NCI-H1930 (cell line): ENCODE measurements at places on chromosomes 5 and 9.

GRCh38 chr9:35771075-35771433 is 17.0 kb upstream of the MSMP start:
- no peak for DNase-seq

GRCh38 chr5:8844847-8845246 is 701.0 kb downstream of the SEMA5A start:
- no peak for DNase-seq

GRCh38 chr9:22740781-22741180 is 294.2 kb downstream of the DMRTA1 start:
- no peak for DNase-seq

DNA sequence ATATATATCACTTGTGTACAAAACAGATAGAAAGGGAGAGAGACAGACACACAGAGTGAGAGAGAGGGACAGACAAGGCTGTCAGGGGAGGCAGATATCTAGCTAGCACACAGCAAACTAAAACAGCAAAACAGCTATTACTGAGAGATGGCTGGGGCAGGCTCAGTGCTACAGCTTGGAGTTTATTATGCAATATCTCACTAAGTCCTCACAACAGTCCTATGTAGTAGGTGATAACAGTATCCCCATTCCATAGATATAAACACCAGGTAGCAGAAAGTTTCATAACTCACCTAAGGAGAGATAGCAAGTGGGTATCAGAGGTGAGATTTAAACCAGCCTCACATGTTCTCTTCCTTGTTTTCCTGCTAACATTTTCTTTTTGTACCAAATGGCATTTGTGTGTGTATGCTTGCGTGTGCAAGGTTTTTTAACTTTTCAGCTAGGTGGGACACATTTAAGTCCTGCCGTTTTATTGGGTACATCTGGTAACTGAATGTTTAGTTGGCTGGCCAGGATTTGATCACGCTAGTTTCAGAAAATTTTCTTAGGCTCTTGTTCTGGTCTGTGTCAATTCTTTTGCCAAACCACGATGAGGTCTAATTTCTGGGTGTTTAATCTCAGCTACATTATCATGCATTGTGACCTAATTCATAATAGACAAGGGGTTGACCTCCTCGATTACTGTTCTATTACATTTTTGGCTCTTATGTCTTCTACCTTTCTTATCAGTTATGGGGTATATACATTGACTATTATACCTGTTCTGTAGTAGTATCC is 105.1 kb downstream of the LMNB1 start:
- no peak for DNase-seq

- DNase-seq: no peak
Observed at GRCh38 chr9:82949203-82949602, 113.7 kb downstream of the RASEF start.

DNA sequence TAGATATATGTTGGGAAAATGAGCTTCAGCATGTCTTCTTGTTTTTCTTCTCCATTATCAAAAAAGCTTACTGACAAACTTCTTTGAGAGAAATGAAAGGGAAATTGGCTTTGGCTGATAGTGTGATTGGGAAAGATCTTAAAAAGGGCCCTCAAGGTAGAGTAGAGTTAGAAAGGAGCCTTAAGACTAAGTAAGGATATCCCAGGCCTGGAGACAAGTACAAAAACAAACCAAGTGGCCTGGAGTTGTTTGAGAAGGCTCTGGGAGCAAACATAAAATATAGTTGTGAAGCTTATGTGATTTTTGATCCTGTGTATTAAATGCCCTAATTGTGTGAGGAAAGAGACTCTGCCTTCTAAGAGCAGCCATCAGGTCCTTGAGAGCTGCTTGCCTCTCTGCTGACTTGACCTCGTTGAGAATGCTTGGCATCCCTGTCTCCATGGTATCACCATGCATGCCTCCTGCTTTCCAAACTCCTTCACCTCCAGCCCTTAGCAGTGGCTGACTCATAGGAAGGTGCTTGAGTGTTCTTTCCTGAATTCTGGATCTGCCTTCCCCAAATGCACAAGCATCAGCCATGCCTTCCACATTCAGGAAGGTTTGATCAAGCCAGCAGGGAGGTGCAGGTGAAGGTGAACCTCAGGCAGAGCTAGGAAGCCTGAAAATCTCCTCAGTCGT is 78.9 kb downstream of the SMARCA2 start:
- DNase-seq: no peak

DNA sequence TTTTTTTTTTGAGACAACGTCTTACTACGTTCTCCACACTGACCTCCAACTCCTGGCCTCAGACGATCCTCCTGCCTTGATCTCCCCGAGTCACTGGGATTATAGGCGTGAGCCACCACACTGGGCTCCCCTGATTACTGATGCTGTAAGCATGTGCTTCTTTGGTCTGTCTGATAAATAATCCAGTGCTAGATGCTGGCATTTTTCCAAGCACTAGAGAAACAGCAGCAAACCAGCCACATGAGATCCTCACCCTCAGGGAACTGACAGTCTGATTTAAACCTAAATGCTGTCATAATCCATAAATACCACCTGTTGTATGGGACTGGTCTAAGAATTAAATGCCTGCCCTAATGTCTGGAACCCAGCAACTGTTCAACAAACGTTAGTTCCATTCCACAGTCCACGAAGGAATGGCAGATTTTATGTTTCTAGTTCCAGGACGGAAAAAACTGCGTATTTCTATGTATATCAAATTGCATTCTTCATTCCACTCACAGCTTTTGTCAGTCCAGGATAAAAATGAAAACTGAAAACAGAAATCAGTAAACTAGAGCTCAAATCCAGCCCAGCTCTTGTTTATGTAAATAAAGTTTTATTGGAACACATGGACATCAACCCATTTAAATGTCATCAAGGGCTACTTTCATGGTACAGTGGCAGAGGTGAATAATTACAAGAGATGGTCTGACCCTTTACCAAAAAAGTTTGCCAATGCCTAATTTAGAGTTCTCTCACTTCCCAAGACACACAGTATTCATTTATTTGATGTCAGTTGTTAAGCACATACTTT is 20.1 kb downstream of the SLC35D2 start:
- DNase-seq: no peak

DNA sequence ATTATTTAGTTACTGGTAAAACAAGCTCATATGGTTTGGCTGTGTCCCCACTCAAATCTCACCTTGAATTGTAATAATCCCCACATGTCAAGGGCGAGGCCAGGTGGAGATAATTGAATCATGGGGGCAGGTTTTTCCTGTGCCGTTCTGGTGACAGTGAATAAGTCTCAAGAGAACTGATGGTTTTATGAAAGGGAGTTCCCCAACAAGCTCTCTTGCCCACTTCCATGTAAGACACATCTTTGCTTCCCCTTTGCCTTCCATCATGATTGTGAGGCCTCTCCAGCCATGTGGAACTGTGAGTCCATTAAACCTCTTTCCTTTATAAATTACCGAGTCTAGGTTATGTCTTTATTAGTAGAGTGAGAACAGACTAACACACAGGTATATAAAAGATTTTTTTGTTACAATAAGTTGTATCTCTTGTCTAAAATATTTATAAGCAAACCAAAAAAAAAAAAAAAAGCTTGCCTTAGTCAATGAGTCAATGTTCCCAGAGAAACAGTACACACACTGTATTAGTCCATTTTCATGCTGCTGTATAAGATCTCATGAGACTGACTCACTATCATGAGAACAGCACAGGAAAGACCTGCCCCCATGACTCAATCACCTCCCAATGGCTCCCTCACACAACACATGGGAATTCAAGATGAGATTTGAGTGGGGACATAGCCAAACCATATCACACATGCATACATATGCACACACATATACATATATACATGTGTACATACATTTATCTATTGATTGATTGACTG is 138.3 kb downstream of the BASP1 start:
- no peak for DNase-seq

DNA sequence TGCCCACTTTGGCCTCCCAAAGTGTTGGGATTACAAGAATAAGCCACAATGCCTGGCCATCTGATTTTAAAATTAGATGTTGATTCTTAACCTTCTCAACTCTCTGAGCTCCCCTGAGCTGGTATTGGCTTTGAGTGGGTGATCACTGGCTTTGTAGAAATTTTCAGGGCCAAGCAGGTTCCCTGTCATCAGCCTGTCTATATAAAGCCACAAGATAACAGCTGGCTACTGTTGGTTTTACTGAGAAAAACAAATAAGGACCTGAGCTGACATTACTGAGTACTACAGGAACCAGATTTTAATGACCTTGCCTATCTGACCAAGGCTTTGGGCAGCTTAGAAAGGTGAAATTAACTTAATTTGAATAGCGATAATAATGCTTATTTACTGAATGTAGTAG is 153.6 kb downstream of the MSX2 start:
- DNase-seq: no peak

GRCh38 chr5:93674866-93675459 is 66.4 kb downstream of the POU5F2 start:
- DNase-seq: no peak

DNA sequence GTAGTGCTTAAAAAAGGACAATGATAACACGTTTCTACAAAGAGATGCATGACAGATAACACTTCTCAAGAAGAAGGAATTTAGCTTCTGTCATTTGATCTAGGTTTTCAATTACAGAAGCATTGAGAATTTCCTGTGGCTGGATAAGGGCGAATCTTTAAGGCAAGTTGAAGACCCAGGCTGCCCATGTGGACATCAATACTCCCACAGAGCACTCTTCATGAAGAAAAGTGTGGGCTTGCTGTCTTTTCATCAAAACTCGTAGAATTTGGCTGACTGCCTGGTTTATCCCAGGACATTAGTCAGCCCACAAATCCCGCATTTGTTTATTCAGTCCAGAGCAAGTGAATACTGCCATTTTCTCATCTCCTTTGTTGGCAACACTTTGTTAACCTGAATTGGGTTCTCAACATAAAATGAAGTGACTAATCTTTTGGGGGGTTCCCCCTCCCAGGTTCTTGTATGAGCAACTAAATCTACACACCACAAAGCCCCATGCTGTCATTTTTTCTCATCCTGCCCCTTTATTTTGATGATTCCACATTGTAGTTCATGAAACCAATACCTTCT is 43.4 kb upstream of the CDKN2B start:
- no peak for DNase-seq

DNA sequence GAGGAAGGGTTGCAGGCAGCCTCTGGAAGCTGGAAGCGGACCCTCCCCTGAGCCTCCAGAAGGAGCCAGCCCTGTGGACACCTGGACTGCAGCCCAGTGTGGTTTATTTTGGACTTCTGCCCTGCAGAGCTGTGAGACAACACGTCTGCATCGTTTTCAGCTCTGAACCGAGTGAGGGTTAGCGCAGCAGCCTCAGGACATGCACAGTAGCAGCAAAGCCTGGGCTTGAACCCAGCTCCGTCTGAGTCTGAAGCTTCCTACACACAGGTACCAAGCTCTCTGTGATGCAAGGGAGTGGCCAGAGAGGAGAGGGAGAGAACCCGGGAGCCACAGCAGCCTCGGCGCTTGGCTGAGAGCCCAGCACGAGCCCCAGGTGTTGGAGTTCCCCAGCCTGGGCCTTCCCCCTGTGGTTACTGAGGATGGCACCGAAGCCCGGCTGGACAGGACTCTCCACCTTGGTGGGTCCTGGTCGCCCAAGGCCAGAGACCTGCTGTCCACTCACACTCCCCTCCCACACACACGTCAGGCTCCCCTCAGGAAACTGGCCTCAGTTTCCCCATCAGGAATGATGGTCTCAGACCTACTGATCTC is 128.2 kb downstream of the OLFM1 start:
- no peak for DNase-seq

- no peak for DNase-seq
Observed at GRCh38 chr9:78707481-78707991, 410.6 kb downstream of the PSAT1 start.

DNA sequence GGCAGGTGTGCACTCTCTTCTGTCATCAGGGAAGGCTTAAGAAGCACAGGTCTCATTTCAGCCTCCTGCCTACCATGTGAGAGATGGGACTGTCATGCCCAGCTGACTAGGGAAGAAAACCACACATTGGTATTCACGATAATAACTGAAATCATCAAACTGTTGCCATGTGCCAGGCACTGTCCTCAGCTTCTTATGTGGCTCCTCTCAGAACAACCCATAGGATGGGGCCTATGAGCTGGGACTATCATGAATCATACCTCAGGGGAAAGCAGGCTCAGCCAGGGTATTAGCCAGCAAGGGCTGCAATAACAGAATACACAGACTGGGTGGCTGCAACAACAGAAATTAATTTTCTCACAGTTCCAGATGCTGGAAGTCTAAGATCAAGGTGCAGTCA is 3.3 kb downstream of the AFAP1L1 start:
- DNase-seq: no peak

GRCh38 chr9:38289236-38289865 is 103.2 kb upstream of the ALDH1B1 start:
- DNase-seq: no peak

GRCh38 chr9:99004717-99005460 is 61.2 kb downstream of the COL15A1 start:
- no peak for DNase-seq

GRCh38 chr9:135090547-135090946 is 3.1 kb downstream of the OLFM1 start:
- DNase-seq: no peak

- DNase-seq: no peak
Observed at GRCh38 chr5:10145923-10146401, 103.7 kb downstream of the ATPSCKMT start.

DNA sequence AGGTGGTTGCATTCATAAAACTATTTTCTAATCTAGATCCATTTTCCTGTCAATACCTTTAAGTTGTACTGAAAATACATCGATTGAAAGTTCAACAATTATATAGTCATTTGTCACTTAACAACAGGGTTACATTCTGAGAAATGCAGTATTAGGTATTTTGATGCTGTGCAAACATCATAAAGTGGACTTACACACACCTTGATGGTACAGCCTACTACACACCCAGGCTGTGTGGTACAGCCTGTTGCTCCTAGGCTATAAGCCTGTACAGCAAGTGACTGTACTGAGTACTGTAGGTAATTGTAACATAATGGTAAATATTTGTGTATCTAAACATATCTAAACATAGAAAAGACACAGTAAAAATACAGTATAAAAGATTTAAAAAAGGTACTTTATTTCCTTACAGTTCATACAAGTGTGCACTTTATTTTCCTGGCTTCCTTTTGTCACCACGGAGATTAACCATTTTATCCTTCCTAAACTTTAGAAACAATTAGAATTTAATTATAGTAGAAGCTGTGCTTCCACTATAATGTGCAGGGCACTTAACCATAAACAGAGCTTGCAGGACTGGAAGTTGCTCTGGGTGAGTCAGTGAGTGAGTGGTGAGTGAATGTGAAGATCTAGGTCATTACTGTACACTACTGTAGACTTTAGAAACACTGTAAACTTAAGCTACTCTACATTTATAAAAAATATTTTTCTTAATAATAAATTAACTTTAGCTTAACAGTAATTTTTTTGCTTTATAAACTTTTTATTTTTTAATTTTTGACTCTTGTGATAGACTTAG is 42.9 kb upstream of the MEF2C start:
- DNase-seq: no peak

- no peak for DNase-seq
Observed at GRCh38 chr9:84411683-84412267, 71.2 kb upstream of the SLC28A3 start.
